Hepatic stellate cell (primary cell): ENCODE measurements at places on chromosomes 7 and 10.

DNA sequence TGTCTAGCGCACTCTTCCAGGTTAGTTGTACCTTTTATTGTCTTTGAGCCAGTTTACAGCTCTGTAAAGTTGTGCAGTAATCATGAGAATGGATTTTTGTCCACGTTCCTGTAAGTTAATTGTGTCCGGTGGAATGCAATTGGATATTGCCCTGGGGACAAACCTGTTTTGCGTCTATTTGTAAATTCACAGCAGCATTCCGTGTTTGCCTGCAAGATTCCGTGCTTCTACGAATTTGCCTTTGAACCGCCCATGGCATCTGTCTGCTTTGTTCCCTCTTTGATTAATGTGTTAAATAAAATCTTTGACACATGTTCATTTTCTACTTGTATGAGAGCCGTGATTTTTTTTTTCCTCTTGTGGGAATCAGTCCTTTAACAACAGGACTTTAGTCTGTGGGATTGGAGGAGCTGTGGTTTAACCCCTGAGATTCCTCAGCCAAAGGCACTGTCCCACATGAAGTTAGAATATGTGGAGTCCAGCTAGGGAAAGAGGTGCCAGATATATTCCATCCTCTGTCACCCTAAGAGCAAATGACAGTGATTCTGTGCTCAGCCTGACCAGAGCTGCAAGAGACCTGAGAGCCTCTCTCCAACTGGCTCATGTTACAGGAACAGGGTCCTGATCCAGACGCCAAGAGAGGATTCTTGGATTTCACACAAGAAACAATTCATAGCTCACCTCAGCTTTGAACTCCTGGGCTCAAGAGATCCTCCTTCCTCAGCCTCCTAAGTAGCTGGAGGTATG lies 126.3 kb downstream of the COL26A1 start:
- DNase-seq: no peak

DNA sequence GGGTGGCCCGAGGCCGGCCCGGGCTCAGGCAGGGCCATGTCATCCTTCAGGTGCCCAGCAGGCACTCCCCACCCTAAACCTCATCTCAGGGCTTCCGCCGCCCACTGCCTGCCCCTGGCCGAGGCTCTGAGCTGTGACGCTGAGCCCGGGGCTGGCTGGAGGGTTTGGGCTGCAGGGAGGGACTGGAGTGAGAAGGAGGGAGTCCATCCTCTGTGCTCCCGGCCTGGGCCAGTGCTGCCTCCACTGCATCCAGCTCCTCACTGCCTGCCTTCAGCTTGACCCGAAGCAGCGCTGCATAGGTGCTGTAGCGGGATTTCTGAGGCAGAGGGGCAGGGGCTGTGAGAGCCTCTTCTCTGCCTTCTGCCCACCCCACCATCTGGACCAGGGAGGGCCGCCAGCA lies 7.6 kb downstream of the NFKB2 start:
- DNase-seq: no peak

- no peak for DNase-seq
Observed at GRCh38 chr7:20307119-20307518, 23.6 kb upstream of the ITGB8 start.

- DNase-seq: no peak
Observed at GRCh38 chr7:5598769-5599371, 175.2 kb upstream of the TNRC18 start.

GRCh38 chr7:104950754-104951153 lies 63.3 kb upstream of the KMT2E start:
- DNase-seq: no peak

DNA sequence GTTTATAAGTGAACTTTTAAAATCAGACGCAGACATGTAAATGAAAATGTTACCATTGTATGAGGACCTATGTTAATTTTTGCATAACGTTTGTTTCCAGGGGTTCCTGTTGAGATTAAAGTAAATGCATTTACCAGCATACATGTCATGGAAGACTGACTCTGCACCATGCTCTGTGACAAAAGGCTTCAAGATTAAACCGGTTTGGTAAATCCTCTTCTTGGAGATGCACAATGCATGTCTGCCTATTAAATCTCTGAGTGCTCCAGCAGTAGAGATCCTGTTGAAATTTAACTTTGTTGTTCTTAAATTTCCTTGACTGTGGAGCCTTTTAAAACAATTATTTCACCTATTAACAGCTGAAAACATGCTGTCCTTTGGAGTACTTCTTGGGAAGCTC lies 36.5 kb upstream of the JAZF1 start:
- no peak for DNase-seq

DNA sequence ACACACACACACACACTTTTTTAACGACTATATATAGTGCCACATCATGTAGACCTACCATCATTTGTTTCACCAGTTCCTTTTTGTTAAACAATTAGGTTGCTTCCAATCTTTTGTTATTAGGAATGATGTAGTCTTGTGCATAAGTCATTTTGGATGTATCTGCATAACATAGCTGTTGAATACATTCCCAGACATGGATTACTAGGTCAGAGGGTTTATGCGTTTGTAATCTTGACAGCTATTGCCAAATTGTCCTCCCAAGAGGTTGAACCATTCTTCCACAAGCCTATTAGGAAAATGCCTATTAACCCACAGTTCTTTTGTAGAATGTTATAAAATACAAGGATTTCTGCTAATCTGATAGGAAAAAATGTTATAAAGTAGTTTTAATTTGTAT lies 87.3 kb downstream of the PALS2 start:
- DNase-seq: no peak

GRCh38 chr10:22986771-22987542 lies 59.1 kb downstream of the ARMC3 start:
- DNase-seq: peak; percentile 6

DNA sequence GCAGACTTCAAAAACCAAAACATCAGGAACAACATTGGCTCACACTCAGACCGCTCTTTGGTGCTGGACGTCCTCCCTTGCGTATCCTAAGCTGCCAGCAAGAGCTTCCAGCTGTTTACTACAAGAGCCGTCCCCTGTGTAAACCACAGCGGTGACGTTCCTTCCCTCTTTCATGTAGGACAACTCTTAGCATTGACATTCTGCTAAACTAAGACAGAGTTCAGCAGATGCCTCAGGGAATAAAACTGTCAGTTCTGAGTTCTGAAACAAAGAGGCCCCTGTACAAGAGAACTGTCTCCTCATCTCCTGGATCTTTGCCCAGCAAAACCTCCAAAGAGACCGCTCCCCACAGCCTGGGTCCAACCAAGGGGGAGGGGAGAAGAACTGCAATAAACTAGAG lies 57.8 kb upstream of the OPALIN start:
- DNase-seq: no peak

DNA sequence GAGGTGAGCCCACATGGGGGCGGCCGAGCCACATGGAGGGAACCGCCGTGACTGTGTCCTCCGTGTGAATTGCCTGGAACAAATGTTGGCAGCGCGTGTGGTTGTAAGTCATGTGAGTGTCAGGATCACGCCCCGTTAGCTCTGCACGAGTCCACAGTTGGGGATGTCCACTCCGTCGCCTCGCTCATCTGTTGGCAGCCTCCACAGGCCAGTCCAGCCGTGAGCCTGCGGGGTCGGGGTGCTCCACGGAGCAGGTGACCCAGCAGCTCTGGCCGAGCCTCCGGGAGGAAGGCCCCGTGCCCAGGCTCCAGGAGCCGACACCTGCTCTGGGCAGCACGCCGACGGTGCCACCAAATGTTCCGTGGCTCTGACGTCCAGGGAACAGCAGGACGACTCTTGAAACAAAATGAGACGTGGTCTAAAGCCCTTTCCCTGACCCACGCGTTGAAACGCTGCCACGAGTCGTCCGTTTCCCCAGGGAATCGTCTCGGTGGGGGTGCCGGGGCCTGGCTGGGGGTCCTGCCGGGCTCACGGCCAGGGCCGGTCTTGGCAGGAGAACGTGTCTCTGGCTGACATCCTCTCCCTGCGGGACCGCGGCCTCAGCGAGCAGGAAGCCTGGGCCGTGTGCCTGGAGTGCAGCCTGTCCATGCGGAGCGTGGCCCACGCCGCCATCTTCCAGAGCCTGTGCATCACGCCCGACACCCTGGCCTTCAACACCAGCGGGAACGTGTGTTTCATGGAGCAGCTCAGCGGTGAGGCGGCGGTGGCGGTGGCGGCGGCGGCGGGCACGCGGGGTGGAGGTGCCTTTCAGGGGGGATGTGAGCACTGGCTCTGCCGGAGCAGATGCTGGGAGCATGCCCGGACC lies 7.0 kb downstream of the KNDC1 start:
- DNase-seq: no peak

DNA sequence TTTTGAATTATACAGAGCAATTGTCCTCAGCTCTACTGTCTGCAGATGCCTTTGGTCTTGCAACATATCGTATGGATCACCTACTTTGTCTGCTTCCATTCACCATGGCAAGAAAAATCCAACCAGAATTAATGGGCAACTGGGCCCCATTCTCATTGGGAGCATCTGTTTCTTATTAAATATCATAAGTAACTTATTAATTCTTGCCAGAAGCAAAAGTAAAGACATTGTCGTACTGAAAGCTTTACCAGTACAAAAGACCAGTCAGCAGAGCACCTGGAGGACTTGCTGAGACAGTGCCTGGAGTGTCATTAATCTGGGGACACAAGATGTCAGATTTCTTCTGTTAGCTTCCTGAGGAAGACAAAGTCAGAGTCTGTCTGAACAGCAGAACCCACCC lies 404.5 kb downstream of the INHBA start:
- no peak for DNase-seq

DNA sequence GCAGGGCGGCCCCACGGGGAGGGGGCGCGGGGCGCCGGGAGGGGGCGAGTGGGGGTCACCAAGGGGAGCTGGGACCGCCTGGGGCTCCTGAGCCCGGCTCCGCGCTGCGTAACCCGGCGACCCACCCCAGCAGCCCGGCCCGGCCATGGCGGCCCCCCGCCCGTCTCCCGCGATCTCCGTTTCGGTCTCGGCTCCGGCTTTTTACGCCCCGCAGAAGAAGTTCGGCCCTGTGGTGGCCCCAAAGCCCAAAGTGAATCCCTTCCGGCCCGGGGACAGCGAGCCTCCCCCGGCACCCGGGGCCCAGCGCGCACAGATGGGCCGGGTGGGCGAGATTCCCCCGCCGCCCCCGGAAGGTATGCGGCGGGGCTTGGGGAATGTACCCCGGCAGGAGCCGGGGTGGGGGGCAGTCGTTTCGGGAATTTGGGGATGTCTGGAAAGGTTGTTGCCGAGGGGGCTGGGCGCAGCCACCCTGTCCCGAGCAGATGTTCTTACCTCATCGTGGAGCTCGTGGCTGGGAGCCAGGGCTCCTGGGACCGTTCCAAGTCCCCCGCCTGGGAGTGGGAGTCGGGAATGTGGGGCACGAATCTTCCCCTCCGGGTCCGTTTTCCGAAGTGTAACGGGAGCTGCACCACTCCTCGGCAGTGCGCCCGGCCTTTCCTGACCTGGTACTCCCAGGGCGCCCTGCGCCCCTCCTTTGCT lies 431 bp downstream of the ZYX start:
- DNase-seq: peak; percentile 79

DNA sequence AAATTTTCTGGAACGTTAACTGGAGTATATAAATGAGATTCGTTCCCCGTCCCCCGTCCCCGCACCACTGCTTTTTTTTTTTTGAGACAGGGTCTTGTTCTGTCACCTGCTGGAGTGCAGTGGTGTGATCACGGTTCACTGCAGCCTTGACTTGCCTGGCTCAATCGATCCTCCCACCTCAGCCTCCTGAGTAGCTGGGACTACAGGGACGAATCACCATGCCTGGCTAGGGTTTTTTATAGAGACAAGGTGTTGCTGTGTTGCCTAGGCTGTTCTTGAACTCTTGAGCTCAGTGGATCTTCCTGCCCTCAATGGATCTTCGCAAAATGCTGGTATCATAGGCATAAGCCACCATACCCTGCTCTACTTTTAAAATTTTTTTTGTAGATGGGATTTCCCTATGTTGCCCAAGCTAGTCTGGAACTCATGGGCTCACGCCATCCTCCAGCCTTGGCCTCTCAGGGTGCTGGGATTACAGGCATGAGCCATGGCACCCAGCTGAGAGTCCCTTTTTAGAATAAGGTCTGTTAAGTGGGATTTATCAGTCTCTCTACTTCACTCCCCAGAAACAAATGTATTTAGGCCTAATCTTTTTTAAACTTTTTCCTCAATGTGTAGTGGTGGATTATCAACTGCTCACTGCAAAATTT lies 122.9 kb downstream of the LYZL1 start:
- DNase-seq: no peak

DNA sequence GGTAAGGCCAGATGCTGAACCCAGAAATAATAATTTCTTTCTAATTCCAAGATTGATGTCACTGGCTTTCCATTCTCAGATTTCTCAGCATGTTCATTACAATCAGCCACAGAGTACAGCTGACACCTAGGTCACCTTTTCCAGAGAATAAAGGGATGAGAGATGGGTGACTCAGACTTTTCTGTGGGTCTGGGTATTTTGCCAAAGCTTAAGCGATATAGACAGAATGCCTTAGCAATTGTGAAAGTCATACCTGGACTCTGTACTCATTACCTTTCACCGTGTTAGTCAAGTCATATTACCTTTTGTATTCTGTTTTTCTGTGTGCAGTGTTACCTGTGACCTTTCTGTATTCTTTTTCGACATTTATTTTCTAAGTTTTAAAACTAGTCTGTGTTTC lies 10.6 kb upstream of the PRTFDC1 start:
- DNase-seq: no peak

DNA sequence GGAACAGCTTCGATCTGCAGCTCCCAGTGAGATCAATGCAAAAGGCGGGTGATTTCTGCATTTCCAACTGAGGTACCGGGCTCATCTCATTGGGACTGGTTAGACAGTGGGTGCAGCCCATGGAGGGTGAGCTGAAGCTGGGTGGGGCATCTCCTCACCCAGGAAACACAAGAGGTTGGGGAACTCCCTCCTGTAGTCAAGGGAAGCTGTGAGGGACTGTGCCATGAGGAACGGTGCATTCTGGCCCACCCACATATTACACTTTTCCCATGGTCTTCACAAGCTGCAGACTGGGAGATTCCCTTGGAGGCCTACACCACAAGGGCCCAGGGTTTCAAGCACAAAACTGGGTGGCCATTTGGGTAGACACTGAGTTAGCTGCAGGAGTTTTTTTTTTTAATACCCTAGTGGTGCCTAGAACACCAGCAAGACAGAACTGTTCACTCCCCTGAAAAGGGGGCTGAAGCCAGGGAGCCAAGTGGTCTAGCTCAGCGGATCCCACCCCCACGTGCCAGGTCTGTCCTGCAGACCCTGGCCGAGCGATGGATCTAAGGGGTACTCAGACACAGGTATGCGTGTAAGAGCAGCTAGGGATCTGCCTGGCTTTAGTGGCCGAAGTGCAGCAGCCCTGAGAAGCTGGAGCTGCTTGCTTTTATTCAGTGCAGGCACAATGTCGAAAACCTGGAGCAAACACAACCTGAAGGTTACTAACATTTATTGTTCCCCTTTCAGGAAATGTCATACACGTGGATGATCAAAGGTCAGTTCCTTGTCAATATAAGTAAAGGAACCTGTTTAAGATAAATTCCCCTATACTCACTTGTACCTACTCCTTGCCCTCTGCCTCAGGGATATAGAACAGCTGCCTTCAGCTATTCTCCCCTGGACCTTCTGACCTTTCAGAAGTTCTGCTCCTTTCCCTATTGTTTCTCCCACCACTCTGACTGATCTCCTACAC lies 3.1 kb upstream of the SAMD9 start:
- no peak for DNase-seq

DNA sequence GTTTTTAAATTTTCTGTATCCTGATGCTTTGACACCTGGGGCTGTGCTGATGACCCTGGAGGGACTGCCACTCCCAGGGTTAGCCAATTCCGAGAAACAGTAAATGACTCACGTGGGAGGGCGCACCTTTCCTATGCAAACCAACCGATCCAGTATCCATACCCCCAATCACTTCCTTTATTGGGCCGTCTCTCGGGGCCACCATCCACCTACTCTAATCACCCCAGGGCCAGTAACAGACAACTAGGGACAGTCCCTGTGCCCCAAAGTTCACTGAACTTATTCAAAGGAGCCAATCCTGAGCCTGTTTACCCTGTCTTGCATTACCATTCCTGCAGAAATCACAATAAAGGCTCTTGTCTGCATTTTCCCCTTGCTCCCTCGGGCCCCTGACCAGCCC lies 6.6 kb upstream of the LGI1 start:
- DNase-seq: no peak
